Keratinocyte (primary cell): ENCODE measurements at places on chromosomes 3 and 15.

- H3K4me1 ChIP-seq, result no peaks in the 10 kb centered on the region
- H3K27me3 ChIP-seq, result peaks cover 40% of the 10 kb centered on the region
- no peak for DNase-seq
- H3K27ac ChIP-seq, result no peak overlapping the region
- H3K4me3 ChIP-seq, result no peak overlapping the region
Measured at GRCh38 chr15:29569533-29570092, 252.7 kb downstream of the TJP1 start.

- no peak overlapping the region for H3K27ac ChIP-seq
- H3K36me3 ChIP-seq, result no peaks in the 10 kb centered on the region
- no peak overlapping the region for H3K4me3 ChIP-seq
Measured at GRCh38 chr3:98501270-98501669, 3.8 kb downstream of the OR5K2 start.

GRCh38 chr15:59166166-59166565 is 40.5 kb upstream of the LDHAL6B start:
- H3K4me3 ChIP-seq, result peak overlapping the region; percentile 15
- peak overlapping the region; percentile 86 for H3K27ac ChIP-seq
- H3K27me3 ChIP-seq, result no peaks in the 10 kb centered on the region
- no peak for DNase-seq
- H3K4me1 ChIP-seq, result peaks cover 64% of the 10 kb centered on the region

- H3K4me3 ChIP-seq, result no peak overlapping the region
- no peaks in the 10 kb centered on the region for H3K4me1 ChIP-seq
- no peaks in the 10 kb centered on the region for H3K27me3 ChIP-seq
- DNase-seq, result no peak
Measured at GRCh38 chr3:124700880-124701684, 29.2 kb upstream of the UMPS start.

DNA sequence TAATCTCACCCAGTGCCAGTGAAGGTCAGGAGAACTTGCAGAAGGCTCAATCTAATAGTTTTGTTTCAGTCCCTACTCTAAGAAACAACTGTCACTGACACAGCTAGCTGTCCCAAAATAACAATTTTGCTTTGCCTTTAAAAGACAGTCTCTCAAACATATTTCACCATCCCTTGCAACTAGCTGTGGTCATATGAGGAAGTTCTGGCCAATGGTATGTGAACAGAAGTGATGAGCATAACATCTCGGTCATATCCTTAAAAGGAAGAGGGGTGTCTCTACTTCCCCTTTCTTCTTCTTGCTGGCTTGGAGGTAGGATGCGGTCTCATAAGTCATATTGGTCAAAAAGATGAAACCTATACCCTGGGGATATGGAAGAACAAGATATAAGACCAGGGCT is 198.1 kb downstream of the NEK10 start:
- no peak for DNase-seq
- no peak overlapping the region for H3K27ac ChIP-seq
- H3K27me3 ChIP-seq, result no peaks in the 10 kb centered on the region
- H3K36me3 ChIP-seq, result no peaks in the 10 kb centered on the region
- H3K4me3 ChIP-seq, result no peak overlapping the region

DNA sequence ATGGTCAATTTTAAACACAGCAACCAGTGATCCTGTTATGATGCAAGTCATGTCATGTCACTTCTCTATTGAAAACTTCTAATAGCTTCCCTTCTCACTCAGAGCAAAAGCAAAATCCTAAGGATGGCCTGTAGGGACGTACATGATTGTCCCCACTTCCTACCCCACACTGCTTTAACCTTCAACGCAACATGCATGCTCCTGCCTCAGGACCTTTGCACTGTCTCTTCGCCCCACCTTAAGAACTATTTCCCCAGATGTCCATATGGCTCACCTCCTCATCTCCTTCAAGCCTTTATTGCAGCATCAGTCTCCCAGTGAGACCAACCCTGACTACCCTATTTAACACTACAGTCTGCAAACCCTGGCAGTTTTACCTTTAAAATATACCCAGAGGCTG is 214.1 kb upstream of the CHRM5 start:
- no peak overlapping the region for H3K4me3 ChIP-seq
- H3K27me3 ChIP-seq, result peaks cover 3% of the 10 kb centered on the region
- H3K36me3 ChIP-seq, result no peaks in the 10 kb centered on the region
- DNase-seq, result no peak
- no peak overlapping the region for H3K27ac ChIP-seq

DNA sequence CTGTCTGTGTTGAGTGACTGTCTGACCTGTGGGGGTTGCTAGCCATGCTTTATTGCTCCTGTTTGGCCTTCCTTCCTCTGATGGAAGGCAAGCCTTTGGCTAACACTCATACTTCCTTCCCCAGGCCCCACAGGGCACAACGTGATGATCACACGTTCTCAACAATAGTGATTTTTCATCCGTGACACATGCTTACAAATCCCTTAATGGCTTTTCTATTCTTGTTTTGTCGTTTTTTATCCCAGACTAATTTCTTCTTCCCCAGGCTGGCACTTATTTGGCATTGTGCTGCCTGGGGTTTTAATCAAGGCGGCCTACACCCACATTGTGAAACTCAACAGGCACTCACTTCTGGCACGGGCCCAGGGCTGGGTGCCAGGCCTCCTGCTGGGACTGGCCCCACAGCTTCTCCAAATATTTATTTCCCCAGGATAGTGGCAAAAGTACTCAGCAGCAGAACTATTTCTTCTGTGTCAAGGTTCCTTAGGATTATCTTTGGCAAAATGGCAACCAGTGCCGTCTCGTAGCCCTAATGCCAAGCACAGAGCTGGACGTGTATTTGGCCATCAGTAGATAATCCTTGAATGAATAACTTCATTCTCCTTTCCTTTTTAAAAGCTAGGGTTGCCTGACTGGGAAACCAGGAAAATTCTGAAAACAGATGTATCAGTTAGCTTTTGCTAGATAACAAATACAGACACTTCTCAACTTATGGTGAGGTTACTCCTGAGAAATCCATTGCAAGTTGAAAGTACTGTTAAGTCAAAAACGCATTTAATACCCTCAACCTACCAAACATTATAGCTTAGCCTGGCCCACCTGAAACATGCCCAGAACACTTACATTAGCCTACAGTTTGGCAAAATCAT is 30.6 kb downstream of the CMTM7 start:
- H3K27ac ChIP-seq, result peak overlapping the region; percentile 93
- peaks cover 37% of the 10 kb centered on the region for H3K4me1 ChIP-seq
- H3K27me3 ChIP-seq, result no peaks in the 10 kb centered on the region

- DNase-seq, result no peak
- H3K27me3 ChIP-seq, result no peaks in the 10 kb centered on the region
- H3K36me3 ChIP-seq, result no peaks in the 10 kb centered on the region
- H3K27ac ChIP-seq, result no peak overlapping the region
- no peaks in the 10 kb centered on the region for H3K4me1 ChIP-seq
Measured at GRCh38 chr3:87575550-87575949, 299.2 kb upstream of the POU1F1 start.

GRCh38 chr15:73881579-73882320 is 8.4 kb downstream of the TBC1D21 start:
- H3K27ac ChIP-seq, result no peak overlapping the region
- H3K36me3 ChIP-seq, result no peaks in the 10 kb centered on the region
- peaks cover 11% of the 10 kb centered on the region for H3K27me3 ChIP-seq
- H3K4me3 ChIP-seq, result no peak overlapping the region

GRCh38 chr15:88255484-88256278 is 858 bp downstream of the NTRK3 start:
- no peak for DNase-seq
- no peak overlapping the region for H3K27ac ChIP-seq
- peaks cover 51% of the 10 kb centered on the region for H3K27me3 ChIP-seq
- no peaks in the 10 kb centered on the region for H3K4me1 ChIP-seq
- no peak overlapping the region for H3K4me3 ChIP-seq

DNA sequence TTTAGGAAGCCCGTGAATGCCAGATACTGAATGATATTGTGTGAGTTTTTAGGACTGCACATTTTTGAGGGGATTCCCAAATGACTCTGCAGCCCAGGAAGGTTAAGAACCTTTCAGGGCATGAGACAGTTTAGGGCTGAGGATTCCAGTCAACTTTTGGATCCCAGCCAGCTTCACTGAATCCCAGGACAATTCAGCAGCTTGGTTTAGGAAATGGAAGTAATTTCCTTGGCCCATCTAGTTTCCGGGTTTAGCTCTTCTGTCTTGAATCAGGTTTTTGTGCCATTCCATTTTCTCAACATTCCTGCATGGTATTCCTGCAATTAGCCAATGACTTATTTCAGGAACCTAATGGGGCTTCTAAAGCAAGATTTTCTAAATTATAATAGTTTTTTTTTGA is 253.9 kb downstream of the LSAMP start:
- no peaks in the 10 kb centered on the region for H3K27me3 ChIP-seq
- H3K36me3 ChIP-seq, result no peaks in the 10 kb centered on the region
- no peak overlapping the region for H3K4me3 ChIP-seq
- no peak for DNase-seq

- DNase-seq, result no peak
- no peak overlapping the region for H3K4me3 ChIP-seq
- H3K4me1 ChIP-seq, result no peaks in the 10 kb centered on the region
- H3K27me3 ChIP-seq, result no peaks in the 10 kb centered on the region
Measured at GRCh38 chr3:12237912-12238650, 50.8 kb upstream of the PPARG start.

DNA sequence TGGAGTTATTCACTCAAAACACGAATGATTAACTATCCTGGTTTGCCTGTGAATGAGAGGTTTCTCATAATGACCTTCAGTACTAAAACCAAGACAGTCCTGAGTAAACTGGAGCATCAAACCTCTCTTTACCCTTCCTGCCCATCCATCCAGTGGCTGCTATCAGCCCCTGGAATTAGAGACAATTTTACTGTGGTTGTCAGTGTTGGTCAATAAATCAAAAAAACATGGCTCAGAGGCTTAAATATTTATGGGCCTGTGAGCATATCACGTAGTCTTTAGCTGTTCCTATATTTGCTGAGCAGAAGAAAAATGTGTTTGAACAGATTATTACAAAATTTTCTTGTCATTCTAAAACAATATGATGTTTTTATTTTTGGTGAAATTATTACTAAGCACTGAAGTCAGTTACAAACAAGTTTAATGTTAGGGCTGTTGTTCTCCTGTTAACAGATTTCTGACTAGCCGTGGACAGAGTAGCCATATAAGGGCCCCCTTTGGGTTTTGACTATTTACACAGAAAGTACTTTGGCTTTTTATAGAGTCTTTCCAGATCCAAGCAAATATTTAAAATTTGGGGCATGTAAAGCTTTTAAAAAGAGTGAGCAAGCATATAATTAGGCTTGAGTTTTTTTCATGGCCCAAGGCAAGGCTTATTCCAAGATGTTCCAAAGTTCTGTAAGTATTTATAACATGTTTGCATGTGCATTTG is 580.9 kb downstream of the DIPK2A start:
- H3K36me3 ChIP-seq, result no peaks in the 10 kb centered on the region
- H3K27me3 ChIP-seq, result no peaks in the 10 kb centered on the region
- peaks cover 4% of the 10 kb centered on the region for H3K4me1 ChIP-seq
- no peak overlapping the region for H3K4me3 ChIP-seq

- no peaks in the 10 kb centered on the region for H3K36me3 ChIP-seq
- no peaks in the 10 kb centered on the region for H3K27me3 ChIP-seq
- H3K4me3 ChIP-seq, result no peak overlapping the region
- H3K4me1 ChIP-seq, result peaks cover 6% of the 10 kb centered on the region
- no peak overlapping the region for H3K27ac ChIP-seq
- no peak for DNase-seq
Measured at GRCh38 chr3:173743111-173743510, 345.6 kb downstream of the NLGN1 start.

GRCh38 chr15:86879250-86880229 is 799.9 kb downstream of the AGBL1 start:
- H3K27me3 ChIP-seq, result no peaks in the 10 kb centered on the region
- H3K36me3 ChIP-seq, result no peaks in the 10 kb centered on the region
- no peaks in the 10 kb centered on the region for H3K4me1 ChIP-seq
- H3K27ac ChIP-seq, result no peak overlapping the region

- H3K27me3 ChIP-seq, result no peaks in the 10 kb centered on the region
- H3K27ac ChIP-seq, result no peak overlapping the region
- no peak for DNase-seq
- no peak overlapping the region for H3K4me3 ChIP-seq
- no peaks in the 10 kb centered on the region for H3K36me3 ChIP-seq
Measured at GRCh38 chr3:64088408-64089205, 65.3 kb upstream of the PSMD6 start.

- H3K4me3 ChIP-seq, result no peak overlapping the region
- H3K27ac ChIP-seq, result no peak overlapping the region
- no peak for DNase-seq
- no peaks in the 10 kb centered on the region for H3K4me1 ChIP-seq
- no peaks in the 10 kb centered on the region for H3K27me3 ChIP-seq
Measured at GRCh38 chr3:17672506-17672905, 69.9 kb downstream of the TBC1D5 start.

DNA sequence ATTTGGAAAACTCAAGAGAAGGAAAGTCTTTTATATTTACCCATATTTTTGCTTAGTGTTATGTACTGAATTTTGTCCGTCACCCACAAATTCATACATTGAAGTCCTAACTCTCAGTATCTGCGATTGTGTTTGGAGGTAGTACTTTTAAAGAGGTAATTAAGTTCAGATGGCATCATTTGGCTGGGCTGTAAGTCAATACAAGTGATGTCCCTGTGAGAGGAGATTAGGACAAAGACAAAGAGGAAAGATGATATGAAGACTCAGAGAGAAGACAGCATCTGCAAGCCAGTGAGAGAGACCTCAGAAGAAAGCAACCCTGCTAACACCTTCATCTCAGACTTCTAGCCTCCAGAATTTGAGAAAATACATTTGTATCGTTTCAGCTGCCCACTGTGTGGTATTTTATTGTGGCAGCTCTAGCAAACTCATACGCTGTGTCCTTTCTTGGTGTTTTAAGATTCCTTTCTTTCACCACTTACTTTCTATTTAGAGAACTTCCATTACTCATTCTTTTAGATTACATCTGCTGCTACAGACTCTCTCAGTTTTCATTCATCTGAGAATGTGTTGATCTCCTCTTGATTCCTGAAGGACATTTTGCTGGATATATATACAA is 17.0 kb downstream of the LRCH3 start:
- no peak overlapping the region for H3K4me3 ChIP-seq
- no peaks in the 10 kb centered on the region for H3K27me3 ChIP-seq
- H3K4me1 ChIP-seq, result peaks cover 6% of the 10 kb centered on the region
- DNase-seq, result no peak

- H3K27ac ChIP-seq, result no peak overlapping the region
- H3K36me3 ChIP-seq, result no peaks in the 10 kb centered on the region
- H3K27me3 ChIP-seq, result no peaks in the 10 kb centered on the region
- no peak for DNase-seq
- H3K4me1 ChIP-seq, result peaks cover 3% of the 10 kb centered on the region
- no peak overlapping the region for H3K4me3 ChIP-seq
Measured at GRCh38 chr3:46100812-46101211, 73.5 kb upstream of the XCR1 start.

DNA sequence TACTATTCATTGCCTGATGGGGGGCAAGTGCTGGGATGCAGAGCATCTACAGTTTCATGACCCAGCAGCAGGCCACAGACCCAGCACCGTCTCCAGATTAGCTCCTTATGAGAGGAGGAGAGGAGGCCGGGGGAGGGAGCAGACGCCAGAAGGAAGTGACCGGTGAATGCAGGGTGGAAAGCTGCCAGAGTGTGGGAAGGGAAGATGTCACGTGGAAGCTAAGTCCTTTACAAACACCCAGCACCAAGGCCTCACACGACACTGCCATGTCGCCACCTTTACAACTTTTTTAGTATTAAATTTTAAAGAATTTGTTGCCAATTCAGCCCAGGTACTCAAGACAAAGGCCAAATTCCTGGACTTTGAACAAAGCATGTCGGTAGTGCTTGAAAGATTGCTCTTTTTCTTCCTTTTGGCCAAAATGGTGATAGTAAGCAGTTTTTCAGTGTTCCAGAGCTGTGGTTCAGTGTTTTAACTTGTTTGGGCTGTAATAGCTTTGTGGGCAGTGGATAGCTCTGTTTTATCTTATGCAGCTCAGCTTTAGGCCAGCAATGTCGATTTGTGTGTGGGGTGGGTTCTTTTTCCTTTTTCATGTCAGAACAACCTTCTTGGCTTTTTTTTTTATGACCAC is 58.2 kb downstream of the ZBTB38 start:
- no peaks in the 10 kb centered on the region for H3K27me3 ChIP-seq
- H3K4me1 ChIP-seq, result peaks cover 13% of the 10 kb centered on the region
- DNase-seq, result no peak
- H3K4me3 ChIP-seq, result no peak overlapping the region
